IgD-negative memory B cell (primary cell): ENCODE measurements at places on chromosomes 7 and 10. TPM values are rescaled to one million over a fixed set of nuclear protein-coding genes. Genes with fewer than 3 reads are reported as not detected.

The KCND2 gene
- polyA plus RNA-seq = not detected

The NKX2-3 gene
- polyA plus RNA-seq = not detected

The LRRC61 gene
- 29.1 TPM for polyA plus RNA-seq

The OR2A1 gene
- polyA plus RNA-seq = not detected

The TNS3 gene
- polyA plus RNA-seq = 12.5 TPM

The RNF148 gene
- not detected for polyA plus RNA-seq

The CCDC172 gene
- polyA plus RNA-seq = not detected

The CCDC146 gene
- 1.0 TPM for polyA plus RNA-seq

The PRKCQ gene
- 1.7 TPM for polyA plus RNA-seq

The AS3MT gene
- not detected for polyA plus RNA-seq

The TCAF2 gene
- polyA plus RNA-seq = 2.4 TPM

The LRMDA gene
- not detected for polyA plus RNA-seq

The PNLIPRP3 gene
- polyA plus RNA-seq = not detected

The ZSWIM8 gene
- 15.2 TPM for polyA plus RNA-seq

The FAM180A gene
- not detected for polyA plus RNA-seq

The TFPI2 gene
- polyA plus RNA-seq = not detected

The GJC3 gene
- polyA plus RNA-seq = not detected

The OR2A12 gene
- polyA plus RNA-seq = not detected

The PON3 gene
- not detected for polyA plus RNA-seq

The PNLIPRP2 gene
- polyA plus RNA-seq = not detected
